ENCODE measurements at places on chromosomes 13 and 19.

GRCh38 chr13:43243711-43244110 is 220.3 kb downstream of the DNAJC15 start:
- no peak for DNase-seq

DNA sequence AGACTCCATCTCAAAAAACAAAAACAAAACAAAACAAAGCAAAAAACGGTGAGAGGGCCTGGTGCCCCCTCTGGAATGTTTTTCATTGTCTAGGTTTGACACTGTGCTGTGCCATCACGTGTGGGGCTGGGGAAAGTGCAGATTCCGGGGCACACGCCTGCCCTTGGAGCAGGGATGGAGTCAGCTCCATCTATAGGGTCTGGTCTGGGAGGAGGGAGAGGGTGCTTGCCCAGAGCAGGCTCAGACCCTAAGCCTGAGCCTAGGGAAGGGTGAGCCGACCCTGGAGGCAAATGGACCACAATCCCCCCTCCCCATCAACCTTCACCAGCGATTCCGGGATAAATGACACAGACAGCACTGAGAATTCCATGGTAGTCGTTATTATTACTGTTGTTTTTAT is 10.9 kb upstream of the ZBTB32 start:
- no peak for DNase-seq

GRCh38 chr13:30301827-30302226 is 5.5 kb downstream of the KATNAL1 start:
- DNase-seq = no peak

GRCh38 chr19:6379744-6380143 is 4.0 kb upstream of the PSPN start:
- DNase-seq = no peak

- no peak for DNase-seq
Observed at GRCh38 chr13:48567515-48568369, 34.9 kb upstream of the RCBTB2 start.

DNA sequence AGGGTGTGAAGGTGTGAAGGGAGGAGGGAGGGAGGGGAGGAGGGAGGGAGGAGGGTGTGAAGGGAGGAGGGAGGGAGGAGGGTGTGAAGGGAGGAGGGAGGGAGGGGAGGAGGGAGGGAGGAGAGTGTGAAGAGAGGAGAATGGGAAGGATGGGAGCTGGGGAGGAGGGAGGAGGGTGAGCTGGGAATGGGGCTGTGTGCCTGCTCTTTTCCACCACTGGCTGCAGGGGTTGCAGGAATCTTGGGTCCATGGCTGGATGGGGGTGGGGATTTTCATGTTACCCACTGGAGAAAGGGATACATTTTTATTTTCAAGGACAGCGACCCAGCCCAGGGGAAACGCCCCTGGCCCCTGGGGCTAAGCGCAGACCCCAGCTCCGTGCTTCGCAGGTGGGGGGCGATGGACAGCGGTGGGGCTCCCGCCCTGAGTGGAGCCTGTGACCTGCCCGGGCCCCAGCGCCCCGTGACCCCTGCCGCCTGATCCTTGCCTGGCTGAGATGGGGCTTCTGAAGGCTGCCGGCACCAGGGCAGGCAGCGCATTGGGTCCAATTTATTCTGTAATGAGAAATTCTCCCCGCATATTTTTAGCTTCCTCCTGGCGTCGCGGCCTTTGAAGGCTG is 3.0 kb upstream of the EFNA2 start:
- no peak for DNase-seq

GRCh38 chr13:26184791-26185250 is 37.3 kb downstream of the RNF6 start:
- peak; percentile 25 for DNase-seq

DNA sequence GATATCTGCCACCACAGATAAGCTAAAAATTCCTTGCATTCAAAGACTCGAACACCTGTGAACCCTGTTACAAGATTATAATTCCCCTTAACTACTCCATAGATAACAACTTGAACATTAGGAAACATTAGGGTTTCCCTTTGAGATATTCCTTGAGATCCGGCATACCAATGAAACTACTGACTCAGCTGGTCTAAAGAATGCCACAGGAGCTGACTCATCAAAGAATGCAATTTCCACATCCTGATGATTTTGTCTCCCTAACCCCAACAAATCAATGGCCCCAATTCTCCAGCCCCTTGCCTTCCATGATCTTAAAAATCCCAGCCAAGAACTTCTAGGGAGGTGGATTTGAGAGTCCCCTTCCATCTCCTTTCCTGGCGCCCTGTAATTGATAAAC is 35.6 kb upstream of the ZNF599 start:
- DNase-seq = no peak

GRCh38 chr13:33087091-33087490 is 70.9 kb downstream of the KL start:
- DNase-seq = no peak

- DNase-seq = no peak
Observed at GRCh38 chr19:38425222-38425809, 703 bp downstream of the RASGRP4 start.

- DNase-seq = no peak
Observed at GRCh38 chr19:5575590-5575989, 7.8 kb upstream of the TINCR start.

DNA sequence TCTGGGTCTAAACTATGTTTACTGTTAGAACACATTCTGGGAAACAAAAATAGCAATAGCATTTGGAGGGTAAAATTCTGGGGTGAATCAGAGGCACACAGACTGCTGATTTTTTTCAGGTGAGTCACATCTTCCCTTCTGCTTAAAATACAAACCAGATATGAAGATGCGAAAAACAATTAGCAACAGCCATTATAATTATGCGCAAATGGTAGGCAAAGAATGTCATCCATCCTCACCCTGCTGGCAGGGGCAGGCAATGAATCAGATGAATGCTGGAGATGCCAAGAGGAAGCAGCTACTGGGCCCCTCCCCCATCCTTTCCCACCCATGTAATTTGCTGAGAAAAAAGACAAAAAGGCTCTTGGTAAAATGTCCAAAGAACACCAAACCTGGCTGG is 282.9 kb downstream of the KLF5 start:
- DNase-seq = no peak

DNA sequence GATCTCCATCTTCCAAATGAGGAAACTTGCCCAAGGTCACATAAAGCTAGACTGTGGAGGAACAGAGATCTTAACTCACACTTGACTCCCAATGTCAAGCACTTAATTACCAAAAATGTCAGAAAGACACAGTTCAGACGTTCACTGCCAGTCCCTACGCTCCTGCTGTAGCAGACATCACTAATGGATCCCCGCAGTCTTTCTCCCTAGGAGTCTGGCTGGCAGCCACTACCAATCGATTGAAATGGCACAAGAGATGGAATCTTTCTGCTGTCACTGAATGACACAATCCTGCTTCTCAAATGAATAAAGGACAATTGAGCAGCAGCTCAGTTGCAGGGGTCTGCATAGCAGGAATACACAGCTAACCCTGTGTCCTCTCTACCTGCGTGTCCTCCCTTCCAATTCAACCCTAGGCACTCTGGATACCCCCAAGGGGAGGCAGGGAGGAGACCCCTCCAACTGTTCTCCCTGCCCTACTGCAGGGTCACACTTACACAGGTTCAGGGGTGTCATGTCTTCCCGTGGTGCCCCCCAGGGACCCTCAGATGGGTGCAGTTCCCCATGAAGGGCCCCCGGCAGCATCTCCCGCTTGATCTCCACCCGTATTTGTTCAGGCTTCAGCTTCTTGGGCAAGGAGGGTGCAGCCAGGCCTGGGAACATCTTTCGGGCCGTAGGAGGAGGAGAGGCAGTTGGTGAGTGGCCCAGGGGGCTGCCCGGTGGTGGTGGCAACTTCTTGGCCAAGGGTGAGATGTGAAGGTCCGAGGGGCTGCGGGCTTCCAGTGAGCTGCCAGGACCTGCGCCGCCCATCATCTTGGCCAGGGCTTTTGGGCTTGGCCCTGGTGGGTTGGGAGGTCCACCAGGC is 7.9 kb upstream of the AKAP8L start:
- no peak for DNase-seq

DNA sequence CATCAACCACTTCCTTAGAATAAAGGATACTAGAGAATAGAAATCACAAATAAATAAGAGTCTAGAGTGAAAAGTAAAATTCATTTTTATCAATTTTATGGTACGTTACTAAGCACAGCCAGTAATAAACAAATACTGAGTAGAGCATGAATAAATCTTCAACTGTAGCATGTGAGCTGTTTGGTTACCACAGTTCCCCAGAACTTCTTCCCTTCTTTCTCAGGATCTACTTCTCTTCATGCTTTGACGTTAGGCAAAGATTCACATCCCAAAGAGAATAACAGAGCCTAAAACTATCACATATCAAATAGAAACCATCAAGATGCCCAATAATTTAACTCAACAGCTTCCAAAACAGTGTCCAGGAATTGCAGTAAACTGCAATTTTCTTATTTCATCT is 7.4 kb downstream of the RUBCNL start:
- no peak for DNase-seq

GRCh38 chr19:4556597-4557127 is 2.8 kb downstream of the SEMA6B start:
- no peak for DNase-seq

DNA sequence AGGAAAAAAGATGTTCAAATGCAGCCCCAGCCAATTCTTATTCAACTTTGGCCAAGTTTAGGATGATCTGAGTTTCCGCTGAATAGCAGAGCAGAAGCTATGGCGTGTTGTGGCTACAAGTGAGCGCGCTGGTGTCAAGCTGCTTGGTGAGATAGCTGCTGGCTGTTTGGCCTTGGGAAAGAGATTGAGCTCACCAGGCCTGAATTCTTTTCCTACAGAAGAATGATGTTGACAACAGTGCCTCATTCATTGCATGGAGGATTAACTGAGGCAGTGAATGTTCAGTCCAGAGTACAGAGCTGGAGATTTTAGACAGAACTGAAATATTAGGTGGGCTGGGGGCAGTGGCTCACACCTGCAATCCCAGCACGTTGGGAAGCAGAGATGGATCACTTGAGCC is 31.5 kb upstream of the MAP3K10 start:
- DNase-seq = no peak

- no peak for DNase-seq
Observed at GRCh38 chr19:48466561-48467325, 2.4 kb upstream of the CYTH2 start.

GRCh38 chr13:63455938-63456337 is 2040.3 kb upstream of the PCDH20 start:
- DNase-seq = no peak

DNA sequence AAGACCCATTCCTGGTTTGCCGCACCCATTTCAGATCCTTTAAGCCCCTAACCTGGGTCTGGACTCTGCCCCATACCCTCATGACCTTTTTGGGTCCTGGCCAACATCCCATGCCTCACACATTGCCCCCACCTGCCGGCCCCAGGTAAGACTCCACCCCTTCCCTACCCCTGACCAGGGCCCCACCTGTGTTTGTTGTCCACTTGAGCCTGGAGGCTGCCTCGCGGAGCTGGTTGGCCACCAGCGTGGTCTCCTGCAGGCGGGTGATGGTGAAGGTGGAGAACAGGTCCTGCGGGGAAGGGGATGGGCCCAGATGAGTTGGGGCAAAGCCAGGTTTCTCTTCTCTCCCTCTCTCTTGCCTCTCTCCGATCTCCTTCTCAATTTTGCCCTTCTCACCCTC is 19.5 kb downstream of the MAN2B1 start:
- DNase-seq = no peak

GRCh38 chr13:27168086-27168485 is 3.5 kb downstream of the USP12 start:
- no peak for DNase-seq

Measured in stimulated activated CD4-positive, alpha-beta T cell treated with anti-CD3 and anti-CD28 coated beads, Interleukin-1b, Interleukin-23, amount 100 ng/mL, for 24 hours (primary cell).